ENCODE measurements at places on chromosomes 7 and 10.

- DNase-seq, result no peak
These were observed 104.9 kb downstream of the KMT2E start for GRCh38 chr7:105118612-105119600.

GRCh38 chr7:134742688-134743350 is 36.6 kb upstream of the CALD1 start:
- DNase-seq, result no peak

DNA sequence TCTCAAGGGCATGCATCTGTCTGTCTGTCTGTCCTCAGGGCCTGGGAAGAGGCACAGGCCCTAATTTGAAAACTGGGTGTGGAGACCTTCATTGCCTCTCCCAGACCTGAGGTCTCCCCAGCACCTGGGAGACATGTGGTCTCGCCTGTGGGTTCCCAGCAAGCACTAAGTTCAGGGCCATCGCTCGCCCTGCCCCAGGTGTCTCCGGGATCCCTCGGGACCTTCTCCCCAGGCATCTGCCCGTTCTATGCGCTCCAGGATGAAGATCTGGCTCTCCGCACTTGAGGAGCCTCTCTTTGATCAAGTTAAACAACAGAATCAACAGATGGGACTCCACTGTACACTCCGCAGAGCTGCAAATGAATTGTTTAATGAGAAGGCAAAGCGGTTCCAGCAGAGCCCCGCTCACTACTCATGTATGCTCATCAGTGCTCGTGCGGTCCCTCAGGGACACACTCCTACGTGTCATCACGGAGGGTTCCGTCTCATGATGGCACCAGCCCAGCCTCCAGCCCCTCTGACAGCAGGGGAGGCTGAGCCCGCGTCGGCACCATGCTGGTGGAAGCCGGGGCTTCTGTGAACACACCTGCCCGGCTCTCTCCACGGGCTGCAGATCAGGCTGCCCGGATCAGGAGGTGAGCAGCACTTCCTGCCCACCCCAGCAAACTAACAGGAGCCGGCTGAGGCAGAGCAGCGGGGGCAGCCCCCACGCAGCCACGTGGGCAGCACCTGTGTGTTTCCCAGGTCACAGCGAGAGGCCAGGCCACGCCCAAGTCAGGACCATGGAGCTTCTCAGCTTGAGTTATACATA is 132.8 kb downstream of the TCERG1L start:
- DNase-seq, result no peak

- no peak for DNase-seq
These were observed 116.6 kb downstream of the RAB18 start for GRCh38 chr10:27620430-27621397.

GRCh38 chr7:70415179-70415972 is 716.6 kb upstream of the GALNT17 start:
- no peak for DNase-seq

DNA sequence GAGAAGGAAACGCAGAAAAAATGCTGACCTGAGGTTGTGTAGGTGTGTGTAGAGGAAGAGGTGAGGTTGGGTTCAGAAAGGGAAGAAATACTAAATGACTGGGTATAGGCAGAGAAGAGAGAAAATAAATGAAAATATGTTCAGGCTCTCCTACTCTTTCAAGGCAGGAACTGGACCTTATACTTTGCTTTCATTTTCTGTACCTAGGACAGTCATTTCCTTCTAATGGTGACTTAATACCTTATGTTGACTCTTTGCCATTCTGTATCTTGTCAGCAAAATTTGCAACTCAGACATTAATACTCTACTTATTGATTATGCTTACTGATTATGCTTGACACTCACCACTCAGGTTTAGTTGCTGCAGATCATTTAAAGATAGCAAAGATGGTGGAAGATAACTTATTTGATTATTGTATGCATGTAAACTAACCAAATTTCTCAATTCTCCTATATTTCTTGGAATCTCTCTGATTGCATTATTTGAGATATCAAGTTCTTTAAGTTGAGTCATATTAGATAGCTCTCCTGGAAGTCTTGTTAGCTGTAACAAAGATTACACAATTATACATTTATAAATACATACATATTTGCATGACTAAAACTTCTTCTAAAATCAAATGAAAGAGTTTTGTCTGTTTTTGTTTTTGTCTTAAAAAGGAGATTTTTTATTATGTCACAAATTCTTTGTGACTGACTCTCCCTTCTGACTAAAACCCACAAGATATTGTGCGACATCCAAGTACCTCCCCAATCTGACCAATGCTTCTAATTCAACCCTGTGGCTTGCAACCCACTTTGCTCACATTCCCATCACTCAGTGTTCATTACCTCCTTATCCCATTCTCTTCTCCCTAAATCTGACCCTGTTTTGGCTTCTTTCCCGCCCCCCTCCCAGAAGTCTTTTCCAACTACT is 20.0 kb downstream of the LRRD1 start:
- DNase-seq, result no peak

DNA sequence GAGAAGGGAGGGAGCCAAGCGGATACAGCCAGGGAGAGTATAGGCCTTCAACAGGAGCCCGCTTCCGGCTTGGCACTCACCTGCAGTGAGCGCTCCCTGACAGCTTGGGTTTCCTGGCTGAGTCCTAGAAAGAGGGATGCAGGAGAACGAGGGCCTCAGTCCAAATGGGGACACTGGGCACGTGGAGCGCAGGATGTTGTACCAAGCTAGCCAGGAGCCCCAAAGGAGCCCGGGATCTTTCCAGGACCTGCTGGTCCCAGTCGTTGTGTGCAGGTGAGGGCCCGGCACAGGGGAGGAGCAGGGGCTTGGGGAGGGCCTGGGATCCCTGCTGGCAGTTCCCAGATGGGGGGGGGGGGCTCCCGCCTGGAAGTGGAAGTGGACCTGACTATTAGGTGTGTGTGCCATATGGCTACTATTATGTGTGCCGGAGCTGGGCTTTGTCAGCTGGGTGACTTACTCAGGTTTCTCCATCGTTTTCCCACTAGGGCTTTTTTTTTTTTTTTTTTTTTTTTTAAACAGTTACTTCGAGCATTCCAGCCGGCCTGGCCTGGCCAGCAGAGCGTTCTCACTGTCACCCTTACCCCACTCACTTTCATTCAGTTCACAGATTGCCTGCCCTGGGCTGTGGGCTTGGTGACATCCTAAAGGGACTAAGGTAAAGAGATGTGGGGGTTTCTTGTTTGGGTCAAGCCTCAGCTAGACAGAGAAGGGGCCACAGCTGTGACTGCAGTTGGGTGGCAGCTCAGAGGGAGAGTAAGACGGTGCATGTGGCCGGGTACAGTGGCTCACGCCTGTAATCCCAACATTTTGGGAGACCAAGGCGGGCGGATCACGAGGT is 3.8 kb downstream of the AGAP3 start:
- DNase-seq, result no peak

DNA sequence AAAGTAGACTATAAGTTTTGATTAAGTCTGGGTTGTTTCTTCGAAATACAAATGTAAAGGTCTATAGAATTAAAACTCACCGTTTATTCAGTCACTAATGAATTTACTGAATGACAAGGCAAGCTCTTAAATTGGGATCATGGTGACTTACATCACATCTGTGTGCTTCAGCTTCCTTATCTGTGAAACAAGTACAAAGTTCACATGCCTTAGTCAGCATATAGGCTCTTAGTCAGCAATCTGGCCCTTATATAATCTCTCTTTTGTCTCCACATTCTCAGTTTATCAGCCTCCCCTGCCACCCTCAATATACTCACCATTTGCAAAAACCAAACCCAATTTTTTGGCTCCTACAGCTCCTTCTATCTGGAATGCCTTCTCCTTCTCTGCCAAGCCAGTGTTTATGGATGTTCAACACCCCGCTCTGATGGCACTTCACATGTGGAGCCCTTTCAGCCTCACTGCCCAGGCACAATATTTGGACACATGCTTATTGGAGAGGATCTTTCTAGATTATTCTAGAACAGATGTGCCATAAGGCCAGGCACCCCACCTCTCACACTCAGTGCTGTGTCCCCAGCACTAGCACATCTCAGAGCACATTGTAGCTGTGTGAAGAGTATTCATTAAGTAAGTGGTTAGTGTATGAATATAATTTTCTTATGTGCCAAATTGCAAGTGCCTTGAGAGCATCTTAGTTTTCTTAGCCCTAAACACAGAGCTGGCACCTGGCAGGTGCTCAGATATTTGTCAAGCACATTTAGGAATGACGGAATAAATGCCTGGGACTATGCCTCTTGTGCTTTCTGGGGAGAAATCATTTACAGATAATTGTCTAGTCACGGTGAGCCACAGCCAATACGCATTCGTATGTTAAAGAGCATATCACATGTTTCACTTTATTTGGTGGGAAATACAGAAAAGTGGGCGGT is 9.8 kb upstream of the LAMB1 start:
- no peak for DNase-seq

GRCh38 chr7:20249920-20250319 is 32.7 kb upstream of the MACC1 start:
- DNase-seq, result no peak

GRCh38 chr7:90988996-90989765 is 275.1 kb upstream of the FZD1 start:
- DNase-seq, result no peak

DNA sequence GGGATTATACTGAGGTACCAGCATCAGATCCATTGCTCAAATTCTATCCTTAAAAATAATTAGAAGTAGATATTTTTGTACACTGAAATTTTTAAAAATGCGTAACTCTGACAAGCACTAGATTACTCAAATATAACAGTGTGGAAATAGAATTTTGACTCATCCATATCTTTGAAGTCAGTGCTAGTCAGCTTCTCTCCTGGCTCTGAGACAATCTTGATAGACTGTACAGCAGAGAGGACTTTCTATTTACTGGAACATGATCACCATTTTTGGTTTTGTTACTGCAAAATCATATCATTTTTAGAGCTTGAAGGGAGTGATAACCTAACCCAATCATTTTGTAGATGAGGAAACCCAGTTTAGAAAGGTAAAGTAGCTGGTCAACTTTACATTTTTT is 195.0 kb downstream of the MTERF1 start:
- no peak for DNase-seq

DNA sequence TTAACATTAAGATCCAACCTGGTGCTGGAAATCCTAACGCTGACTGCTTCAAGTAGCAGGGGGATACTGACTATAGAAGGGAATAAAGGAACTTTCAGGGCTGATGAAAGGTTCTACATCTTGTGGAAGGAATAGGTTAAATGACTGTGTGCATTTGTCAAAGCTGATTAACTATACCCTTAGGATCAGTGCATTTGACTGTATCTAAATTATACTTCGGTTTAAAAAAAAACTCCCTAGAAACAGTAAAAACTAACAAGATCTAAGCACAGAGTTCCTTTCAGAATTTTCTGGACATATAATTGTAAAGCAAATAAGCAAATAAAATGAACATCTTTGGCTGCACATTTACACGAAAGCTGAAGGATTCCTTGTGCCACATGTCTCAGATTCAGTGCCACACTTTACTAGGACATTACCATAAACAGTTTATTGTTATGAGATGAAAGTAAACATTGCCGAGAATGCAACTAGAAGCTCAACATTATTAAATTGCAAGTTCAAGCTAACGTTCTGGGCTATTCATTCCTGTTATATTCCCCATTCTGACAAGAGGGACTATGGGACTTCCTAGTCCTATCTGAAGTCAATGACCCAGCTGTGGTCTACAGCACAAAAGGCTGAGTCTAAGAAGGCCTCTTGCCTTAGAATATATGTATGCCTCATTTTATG is 20.7 kb downstream of the ANK3 start:
- DNase-seq, result no peak

DNA sequence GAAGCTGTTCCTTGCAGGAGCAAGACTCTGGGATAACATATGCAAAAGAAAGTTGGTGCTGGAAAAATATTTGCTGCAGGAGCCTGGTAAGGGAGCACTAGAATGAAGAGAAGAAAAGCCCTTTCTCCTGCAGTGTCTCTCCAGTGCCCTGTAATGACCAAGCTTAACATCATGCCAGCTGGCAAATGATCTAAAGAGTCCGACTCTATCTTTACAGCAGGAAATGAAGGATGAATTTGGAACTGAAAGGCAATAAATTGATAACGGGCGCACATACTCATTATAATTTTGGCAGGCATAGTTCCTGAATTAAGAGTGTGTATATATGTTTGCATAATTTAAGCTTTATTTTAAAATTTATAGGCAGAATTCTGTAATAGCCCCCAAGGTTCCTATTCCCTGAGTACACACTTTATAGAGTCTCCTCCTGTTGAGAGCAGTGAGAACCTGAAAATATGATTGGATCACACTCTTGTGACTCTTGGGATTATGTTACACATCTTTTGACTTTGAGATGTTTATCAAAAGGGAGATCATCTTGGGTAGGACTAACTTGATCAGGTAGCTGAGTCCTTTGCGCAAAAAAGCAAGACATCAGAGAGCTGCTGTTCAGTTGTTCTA is 299.0 kb upstream of the MBL2 start:
- no peak for DNase-seq

DNA sequence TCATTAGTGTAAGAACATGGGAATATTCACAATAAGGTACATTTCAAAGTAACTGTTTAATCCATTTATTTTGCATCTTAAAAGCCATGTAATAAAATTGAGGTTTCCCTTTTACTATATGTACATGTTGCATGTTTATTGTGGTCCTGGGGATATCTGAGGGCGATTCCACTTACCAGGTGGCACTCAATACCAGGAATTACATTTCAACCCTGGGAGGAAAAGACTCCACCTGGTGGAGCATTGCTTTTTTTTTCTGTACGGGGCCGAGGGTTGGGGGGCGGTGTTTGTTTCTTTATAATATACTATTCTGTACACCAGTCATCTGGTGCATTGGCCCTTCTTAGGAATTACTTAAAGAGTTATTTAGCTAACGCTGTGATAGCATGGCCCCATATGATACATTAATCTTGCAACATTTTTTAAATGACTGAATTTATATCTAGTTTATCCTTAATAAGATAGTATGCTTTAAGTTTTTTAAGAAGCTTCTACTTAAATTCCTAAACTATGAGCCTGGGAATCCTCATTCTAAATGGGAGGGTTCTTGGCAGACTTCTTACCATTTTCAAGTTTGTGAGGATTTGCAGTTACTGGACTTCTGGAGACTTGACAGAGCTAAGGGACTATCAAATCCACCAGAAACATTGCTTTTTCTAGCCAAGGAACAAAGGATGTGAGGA is 7.2 kb upstream of the HGF start:
- DNase-seq, result no peak

DNA sequence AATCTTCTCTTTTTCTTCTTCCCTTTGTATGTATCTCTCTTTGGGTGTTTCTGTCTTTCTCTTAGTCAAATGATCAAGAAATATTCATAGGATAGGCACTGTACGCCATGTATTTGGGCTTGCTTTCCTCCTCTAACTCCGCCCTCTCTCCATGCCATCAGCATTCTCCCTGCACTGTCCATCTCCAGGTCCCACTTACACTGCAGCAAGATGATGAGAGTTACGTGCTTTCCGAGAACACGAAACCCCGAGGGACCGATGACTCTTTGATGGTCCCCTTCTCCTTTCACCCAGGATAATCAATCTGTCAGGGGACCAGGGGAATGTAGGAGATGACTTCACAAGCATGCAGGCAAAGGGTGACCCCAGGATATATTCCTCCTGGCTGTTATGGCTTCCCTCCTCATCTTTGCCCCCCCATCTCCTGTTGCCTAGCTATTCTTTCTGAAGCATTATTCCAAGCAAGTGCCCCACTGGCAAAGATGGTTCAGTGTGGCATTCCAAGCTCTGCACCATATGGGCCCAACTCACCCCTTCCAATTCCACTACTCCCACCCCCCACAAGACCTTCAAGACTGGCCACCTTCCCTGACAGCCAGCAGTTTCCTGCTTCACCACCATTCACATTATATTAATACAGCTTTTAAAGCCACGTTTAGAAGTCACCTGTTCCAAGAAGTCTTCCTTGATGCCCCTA is 40.0 kb downstream of the HIF1AN start:
- DNase-seq, result no peak

- no peak for DNase-seq
These were observed 82.9 kb upstream of the STRIP2 start for GRCh38 chr7:129351320-129351719.

- no peak for DNase-seq
These were observed 189.2 kb downstream of the ADARB2 start for GRCh38 chr10:1548146-1548545.

Measured in stimulated activated CD4-positive, alpha-beta T cell treated with anti-CD3 and anti-CD28 coated beads, Interleukin-1b, Interleukin-23, amount 100 ng/mL, for 24 hours (primary cell).